ENCODE measurements at places on chromosomes 2 and 18.

GRCh38 chr2:40668425-40668824 is 216.5 kb upstream of the SLC8A1 start:
- no peak for DNase-seq

DNA sequence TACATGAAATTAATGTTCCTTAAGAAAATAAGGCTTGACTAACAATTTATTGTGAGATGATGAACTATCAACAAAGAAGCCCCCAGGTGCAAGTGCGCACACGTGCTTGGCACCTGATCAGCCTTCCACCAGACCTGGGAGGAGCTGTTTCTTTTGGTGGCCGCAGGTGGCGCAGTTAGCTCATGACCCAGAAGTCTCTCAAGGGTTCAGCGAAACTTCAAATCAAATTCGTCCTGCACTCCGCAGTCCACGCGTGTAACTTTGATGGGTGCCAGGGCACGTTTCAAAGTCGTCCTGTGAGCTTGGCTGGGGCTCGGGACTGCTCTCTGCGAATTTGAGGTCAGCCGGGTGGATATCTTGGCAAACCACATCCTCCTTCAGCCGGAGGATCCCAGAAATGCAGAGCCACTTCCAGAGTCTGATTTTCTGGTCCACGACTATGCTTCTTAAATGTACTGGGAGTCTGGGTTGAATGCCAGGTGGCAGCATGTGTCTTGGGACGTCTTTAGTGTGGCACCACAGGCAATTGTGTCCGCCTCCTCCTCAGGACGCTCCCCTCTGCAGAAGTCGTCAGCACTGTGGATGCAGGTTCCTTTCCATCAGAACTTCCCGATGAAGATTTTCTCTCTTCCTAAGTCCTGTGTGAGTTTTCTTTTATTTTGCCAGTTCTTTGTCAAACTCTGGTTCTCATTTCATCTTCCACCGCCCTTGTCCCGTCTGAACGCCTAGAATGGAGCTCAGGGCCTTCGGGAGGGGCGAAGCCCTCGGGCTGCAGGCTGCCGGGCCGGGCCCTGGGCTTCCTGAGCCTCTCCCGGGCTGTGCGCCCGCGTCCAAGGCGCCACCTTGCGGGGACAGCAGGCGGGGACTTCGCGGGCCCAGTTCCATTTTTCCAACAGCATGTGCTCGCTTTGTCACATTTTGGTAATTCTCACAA is 61.3 kb upstream of the RAPGEF4 start:
- DNase-seq: no peak

GRCh38 chr2:111535404-111535803 is 348.6 kb downstream of the ANAPC1 start:
- DNase-seq: no peak

DNA sequence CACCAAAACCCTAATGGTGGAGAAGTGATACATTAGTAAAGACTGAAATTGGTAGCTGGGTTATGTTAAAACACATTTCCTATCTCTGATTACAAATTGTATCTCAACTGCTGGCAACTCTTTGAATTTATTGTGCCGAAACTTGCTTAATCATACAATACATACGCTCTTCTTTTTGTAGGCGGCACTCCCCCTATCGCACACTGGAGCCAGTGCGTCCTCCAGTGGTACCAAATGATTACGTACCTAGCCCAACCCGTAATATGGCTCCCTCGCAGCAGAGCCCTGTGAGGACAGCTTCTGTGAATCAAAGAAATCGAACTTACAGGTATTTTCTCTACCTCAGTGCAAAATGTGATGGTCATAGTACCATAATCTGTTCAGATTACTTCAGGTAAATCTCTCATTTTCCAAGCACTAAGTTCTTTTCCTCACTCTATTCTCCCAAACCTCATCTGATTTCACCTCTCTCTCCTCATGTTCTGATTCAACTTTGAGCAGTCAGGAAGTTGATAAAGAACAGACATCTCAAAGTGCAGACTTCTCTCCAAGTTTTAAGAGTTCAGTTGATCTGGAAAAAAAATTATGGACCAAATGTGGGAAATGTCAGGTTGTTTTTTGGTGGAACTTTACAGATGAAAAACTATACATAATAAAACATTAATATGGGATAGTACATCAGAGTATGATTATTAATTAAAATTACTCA is 66.5 kb downstream of the ABI2 start:
- DNase-seq: no peak

DNA sequence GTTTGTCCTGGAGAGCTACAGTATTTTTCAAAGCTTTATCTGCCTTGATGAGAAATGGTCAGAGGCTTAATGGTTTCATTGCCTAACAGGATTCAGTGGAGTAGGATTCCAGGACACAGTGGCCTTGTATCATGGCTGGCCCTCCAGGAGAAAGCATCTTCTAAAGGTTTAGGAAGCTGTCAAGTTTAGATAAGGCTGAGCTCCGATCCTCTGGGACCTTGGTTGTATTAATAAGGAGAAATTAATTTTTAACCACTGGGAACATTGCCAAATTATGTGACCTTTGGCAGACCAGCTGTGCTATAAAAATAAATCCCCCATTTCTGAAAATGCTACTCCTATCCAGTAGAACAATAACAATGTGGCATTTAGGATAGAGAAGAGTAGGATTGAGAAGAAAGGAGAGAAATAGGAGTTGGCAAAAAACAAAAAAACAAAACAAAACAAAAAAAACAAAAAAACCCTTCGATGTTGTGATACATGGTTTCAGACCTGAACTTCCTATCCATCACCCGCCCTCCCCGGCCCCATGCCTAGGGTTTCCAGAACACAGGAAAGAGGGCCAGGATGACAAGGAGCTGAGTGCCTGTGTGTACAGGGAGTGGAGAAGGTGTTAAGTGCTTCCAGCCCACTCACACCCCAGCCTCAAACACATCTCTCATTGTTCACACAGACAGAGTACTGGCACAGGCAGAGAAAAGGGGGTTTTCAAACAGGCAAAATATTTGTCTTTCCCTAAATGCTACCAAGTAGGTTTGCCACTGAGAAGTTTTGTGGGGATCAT is 6.3 kb downstream of the NRP2 start:
- no peak for DNase-seq

All from stimulated activated CD8-positive, alpha-beta memory T cell treated with anti-CD3 and anti-CD28 coated beads, Interleukin-15, amount 100 ng/mL, for 4 hours (primary cell).